ENCODE measurements at places on chromosomes 1 and 21.

DNA sequence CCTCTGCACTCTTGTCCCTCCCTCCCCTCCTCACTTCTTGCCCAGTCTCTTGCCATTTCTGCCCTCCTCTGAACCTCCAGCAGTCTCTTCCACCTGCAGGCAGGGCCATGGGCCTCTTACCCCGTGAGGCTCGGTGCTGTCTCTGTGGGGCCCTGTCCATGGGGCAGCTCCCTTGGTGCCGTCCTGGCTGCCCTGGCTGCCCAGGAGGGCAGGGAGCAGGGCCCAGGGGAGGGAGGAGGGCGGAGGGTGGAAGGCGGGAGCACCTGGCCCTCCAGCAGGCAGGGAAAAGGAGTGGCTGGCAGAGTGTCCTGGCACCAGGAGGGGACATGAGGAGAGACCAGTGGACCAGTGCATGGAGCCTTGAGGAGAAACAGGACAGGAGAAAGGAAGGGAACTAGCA, at the start of gene RORC:
TSS of gene RORC (minus strand) at position 198 of the 400 bp plus-strand sequence. CDS start at position 160, 38 bp downstream.
- no peak for DNase-seq

DNA sequence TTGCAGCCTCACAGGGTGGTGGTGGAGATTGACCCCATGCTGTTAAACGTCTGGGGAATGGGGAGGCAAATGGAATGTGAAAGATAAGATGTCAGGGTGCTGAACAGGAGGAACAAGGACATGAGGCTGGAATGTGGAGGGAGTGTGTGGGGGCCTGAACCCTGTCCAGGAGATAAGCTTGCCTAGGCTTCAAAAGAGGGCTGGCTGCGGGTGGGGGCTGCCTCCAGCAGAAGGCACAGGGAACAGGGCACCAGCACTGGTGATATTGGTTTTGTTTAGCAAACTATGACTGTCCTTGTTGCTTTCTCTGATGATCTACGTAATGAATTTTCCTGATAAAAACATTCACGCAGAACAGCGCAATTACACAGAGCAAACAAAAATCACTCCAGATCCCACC, 52.4 kb upstream of the LRP8 start:
- DNase-seq = no peak

GRCh38 chr1:214310777-214311690, 30.1 kb downstream of the SMYD2 start:
- no peak for DNase-seq

- DNase-seq = no peak
Measured at GRCh38 chr1:35030338-35030737, 1.4 kb downstream of the ZMYM6 start.

DNA sequence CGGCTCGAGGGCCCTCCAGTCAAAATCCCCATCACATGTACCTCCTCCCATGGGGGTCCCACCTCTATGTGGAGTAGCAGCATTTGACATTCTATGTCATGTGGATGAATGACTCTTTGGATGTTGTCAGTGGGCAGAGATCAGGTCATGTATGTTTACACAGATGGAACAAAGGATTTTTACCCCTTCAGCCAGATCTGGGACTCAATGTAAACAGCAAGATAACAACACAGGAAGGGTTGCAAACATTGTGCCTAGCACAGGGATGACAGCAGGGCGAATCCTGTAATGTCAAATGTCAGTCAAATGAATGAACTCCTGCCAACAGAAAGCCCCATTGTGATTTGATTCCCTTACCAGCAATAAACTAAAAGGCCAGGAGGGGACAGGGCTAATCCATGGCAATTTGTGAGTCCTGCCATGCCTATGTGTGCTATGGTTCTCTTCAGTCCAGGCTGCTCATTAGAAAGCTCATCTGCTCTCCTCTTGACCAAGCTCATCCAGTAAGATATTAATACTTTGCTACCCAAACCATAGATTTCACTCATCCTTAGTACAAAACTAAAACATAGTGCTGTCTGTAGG, 60.3 kb downstream of the PGBD5 start:
- DNase-seq = no peak

DNA sequence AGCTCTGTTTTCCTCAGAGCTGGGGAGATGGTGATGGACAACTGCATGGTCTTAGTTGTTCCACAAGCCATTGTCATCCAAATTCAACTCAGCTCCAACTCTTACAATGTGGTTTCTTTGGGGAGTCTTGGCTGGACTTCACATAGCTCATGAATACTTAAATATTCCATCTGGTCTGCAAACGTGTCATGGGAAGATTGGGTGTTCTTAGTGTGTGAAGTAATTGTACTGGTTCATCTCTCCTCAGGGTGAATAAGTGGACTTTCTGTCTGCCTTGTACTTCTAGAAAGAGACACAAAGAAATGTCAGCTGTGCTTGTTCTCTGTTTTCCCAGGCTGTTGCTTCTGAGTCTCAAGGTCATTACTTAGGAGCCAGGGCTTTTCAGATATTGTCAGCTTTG, 106.6 kb downstream of the VPS13D start:
- DNase-seq = no peak

DNA sequence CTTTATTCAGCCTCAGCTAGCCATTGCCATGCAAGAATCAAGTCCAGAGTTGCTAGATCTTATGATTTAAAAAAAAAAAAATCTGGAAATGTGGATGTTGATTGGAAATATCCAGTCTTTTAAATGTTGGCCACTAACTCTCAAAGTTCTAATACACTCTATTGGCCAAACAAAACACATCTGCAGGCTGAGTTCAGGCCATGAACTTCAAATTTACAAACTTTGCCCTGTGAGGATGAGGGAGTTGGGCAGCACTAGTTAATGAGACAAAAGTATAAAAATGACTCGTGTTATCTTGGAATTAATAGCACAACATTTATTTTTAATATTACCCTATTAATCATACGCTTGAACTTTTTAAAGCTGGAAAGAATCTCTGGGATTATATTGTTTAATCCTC, 432.3 kb downstream of the PLPP3 start:
- DNase-seq = no peak

DNA sequence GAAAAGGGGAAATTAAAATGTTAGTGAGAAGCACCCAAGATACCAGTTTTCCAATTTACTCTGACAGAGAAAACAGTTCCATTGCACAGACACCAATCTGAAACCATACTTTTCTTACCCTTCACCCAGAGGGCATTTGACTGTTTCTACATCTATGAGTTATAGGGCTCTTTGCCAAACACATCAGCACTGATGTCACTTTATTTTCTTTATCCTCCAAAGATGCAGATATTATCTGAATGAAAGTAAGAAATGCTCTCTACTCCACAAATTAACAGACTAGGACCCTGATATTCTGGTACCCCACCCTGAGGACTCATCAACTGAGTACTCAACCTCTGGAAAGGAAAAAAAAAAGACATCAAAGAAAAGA, 24.2 kb upstream of the PEX19 start:
- no peak for DNase-seq

DNA sequence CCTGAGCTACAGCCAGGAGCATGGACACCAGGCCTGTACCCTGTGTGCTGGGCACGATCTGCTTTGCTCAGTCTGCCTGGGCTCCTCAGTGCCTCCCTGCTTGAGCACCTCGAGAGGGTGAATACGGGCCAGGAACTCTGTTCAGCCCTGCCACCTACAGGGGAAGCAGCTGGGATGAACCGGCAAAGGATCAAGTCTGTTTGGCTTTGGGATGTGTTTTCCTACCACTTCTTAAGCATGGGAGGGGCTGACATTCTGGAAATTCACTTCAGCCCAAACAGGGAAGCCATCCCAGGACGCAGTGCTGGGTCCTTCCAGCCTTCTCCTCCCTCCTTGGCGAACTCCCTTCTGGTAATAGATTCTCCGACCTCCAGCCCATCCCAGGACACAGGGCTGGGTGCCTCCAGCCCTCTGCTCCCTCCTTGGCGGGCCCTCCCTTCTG, 55.8 kb upstream of the SELENON start:
- no peak for DNase-seq

DNA sequence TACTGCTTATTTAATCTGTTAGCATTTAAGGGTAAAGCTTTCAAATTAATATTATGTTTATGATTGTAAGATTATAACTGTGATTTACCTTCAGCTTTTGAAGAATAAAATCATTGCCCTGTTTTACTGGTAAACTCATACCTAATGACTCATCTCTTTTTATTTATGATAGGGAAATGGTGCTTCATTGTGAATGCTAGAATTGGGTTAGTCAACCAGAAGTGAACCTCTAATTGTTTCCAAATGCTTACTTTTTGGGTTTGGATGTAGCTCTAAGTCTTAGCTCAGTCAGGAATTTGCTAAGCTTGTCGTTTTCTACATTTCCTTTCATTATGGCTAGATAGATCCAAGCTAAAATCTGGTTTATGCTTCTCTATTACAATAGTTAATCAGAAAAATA, 59.4 kb downstream of the SLC30A7 start:
- no peak for DNase-seq

- no peak for DNase-seq
Measured at GRCh38 chr21:23977971-23978370, 1629.3 kb downstream of the MRPL39 start.

- no peak for DNase-seq
Measured at GRCh38 chr1:6300342-6301048, 39.6 kb upstream of the GPR153 start.

GRCh38 chr1:6517435-6517851, 26.0 kb upstream of the PLEKHG5 start:
- no peak for DNase-seq

DNA sequence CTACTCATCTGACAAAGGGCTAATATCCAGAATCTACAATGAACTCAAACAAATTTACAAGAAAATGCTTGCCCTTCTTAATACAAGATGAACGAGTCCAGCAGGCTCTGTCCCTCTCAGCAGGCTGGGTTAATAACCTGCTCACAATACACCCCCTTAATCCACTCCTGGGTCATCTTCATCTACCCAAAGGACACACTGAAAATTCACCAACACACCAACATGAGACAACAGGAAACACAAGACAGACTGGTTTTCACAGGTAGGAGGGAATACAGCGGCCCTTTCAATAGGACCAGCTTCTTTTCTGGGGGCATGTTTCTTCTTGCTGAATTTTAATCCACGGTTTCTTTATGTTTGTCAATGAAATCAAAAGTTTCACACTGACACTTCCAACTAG, 44.6 kb downstream of the SUSD4 start:
- no peak for DNase-seq

DNA sequence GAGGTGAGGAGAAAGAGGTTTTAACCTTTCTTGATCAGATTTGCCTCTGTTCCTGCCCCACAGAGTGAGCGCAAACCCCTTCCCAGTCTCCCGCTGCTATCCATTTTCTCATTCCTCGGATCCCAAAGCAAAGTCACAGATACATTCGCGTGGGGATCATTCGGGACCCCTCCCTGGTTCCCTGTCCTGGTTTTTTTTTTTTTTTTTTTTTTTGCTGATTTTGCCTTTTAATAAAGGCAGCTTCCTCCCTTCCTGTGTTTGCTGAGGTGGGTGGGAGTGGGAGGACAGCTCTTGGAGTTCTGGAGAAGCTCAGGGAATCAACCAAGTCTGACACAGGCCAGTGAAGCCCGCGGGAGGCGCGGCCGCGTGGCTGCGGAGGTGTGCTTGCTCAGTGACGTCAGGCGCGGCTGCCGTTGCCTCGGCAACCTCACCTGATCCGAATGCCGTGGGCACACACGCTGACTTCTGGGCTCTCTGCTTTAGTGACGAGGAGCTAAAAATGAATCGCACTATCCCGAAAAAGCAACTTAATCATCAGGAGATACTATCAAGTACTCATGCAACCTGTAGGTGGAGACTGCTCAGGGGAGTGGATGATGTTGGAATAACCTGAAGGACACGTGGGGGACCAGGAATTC, 106.4 kb downstream of the TBX19 start:
- DNase-seq = peak; percentile 81

- no peak for DNase-seq
Measured at GRCh38 chr21:45324489-45325205, 37.0 kb upstream of the POFUT2 start.

DNA sequence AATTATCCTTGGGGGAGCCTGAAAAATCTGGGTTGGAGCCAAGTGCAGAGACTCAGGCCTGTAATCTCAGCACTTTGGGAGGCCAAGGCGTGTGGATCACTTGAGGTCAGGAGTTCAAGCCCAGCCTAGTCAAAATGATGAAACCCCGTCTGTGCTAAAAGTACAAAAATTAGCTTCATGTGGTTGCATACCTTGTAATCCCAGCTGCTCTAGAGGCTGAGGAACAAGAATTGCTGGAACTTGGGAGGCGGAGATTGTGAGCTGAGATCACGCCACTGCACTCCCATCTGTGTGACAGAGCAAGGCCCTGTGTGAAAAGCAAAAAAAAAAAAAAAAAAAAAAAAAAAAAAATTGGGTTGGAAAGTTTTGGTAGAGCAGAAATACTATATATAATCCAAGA, 1563.6 kb upstream of the PRMT6 start:
- no peak for DNase-seq

DNA sequence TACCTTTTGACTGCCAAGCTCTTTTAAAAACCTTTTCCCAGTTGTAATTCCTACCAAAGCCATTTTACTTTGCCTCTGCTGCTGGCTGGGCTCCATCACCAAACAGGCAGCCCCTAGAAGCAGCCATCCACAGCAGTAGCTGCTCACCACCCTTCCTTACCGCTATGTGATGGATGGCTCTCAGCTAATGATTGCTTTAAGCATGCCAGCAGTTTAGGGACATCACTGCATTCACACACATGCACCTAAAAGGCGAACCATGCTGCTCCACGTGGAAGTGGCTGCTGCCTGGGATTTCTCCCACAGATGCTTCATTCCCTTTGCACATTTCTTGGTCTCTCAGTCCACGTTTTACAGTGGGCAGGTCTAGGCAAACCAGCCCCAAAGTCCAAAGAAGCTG, 46.3 kb upstream of the PDE9A start:
- DNase-seq = no peak

DNA sequence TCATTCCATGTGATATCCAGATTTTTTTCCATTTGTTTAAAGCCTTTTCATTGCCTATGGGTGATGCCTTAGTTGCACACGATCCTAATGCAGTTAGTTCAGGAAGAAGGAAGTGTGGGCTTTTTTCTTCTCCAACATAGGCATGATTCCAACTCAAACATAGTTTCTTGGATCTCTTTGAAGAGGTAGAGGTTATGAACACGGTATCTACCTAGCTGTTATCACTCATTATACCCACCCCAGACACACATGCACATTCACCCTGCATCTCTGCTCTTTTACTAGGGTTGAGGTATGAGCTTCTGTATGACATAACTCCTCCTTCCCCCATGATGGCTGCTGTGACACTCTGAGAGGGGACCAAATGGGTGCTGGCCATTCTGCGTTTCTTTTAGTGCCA, 122.1 kb upstream of the ZNF648 start:
- DNase-seq = no peak

DNA sequence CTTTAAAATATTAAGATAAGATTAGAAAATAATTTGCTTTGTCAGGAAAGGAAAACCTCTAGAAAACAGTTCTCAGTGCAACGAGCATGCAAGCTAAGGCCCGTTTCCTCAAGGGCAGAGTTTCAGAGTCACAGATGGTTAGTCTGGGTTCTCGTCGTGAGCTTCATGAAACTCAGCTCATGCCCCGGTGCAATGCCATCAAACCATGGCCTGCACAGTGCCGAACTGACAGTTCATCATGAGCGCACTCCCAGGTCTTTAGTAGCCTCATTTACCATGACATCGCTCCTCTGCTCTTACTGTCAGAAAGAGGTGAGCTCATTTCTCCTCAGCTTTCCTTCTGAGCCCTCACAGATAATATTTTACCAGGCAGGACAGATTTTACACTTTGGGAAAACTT, 319.2 kb downstream of the NTNG1 start:
- DNase-seq = no peak

Measured in stimulated activated CD4-positive, alpha-beta T cell treated with anti-CD3 and anti-CD28 coated beads, Interleukin-2, amount 100 ng/mL, for 24 hours (primary cell).